Coronary artery (tissue), 2 donors: ENCODE measurements at places on chromosomes 4 and X.

DNA sequence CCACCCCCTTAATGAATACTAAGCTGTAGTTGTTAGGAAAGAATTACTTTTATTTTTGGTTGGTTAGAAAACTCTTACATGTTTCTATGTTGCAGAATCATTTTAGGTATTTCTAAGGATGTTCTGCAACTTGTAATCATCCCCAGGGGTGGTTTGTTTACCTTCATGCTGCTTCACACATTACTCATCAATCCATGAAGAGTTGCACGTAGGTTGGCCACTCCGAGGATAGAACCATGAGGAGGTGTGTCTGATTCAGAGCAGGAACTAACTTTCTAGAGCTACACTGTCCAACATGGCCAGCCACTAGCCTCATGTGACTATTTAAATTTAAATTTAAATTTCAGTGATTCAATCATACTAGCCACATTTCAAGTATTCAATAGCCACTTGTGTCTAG is 127.2 kb upstream of the FRMPD4 start:
- DNase-seq: no peak

GRCh38 chr4:156313497-156313896 is 359.8 kb upstream of the CTSO start:
- DNase-seq: no peak

DNA sequence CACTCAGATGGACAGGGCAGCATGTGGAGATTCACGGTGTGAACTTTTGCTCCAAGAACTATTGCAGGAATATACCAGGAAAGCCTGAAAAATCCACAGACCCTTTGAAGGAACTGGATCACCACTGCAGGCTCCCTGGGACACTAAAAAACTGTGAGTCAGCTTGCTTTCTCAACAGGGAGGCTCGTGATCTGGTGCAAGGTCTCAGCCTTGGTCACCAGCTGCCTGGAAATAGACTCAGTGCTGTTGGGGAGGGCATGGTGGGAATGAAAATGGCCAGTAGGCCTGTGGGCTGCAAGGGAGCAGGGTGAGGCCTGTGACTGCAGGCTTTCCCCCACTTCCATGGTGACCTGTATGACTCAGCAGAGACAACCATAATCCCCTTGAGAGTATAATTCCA is 426.4 kb upstream of the RPS6KA3 start:
- no peak for DNase-seq

GRCh38 chr4:26048950-26049349 is 134.9 kb downstream of the SMIM20 start:
- no peak for DNase-seq

DNA sequence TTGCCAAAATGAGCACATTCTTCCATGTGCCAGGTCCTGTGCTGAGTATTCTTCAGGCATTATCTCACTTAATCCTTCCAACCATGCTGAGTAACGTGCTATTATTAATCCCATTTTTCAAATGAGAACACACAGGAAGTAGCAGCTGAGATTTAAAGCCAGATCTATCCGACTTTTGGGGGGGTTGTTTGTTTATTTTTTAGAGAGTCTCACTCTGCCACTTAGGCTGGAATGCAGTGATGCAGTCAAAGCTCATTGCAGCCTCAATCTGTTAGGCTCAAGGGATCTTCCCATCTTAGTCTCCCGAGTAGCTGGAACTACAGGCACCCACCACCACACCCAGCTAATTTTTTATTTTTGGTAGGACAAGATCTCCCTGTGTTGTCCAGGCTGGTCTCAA is 55.5 kb upstream of the TRIM2 start:
- no peak for DNase-seq

GRCh38 chr4:22884157-22884556 is 191.4 kb downstream of the GBA3 start:
- no peak for DNase-seq

DNA sequence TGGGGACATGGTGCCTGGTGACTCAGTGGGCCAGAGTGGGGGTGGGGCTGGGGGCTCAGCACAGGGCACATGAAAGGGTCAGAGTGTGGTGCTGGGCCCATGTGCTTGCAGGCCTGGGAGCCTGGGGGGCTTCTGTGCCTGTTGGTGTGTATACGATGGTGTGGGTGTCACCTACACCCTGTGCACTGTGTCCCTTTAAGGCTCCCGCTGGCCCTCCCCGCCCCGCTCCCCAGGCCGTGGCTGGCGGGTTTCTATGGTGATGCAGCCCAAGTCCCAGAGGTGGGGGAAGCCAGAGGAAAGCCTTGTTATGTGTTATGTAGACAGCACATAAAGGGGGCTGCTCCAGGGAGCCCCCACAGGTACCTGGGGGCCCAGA is 5.5 kb downstream of the L1CAM start:
- no peak for DNase-seq
